Mesenteric fat pad (tissue), 1 donor: ENCODE measurements at places on chromosomes 5 and 9.

DNA sequence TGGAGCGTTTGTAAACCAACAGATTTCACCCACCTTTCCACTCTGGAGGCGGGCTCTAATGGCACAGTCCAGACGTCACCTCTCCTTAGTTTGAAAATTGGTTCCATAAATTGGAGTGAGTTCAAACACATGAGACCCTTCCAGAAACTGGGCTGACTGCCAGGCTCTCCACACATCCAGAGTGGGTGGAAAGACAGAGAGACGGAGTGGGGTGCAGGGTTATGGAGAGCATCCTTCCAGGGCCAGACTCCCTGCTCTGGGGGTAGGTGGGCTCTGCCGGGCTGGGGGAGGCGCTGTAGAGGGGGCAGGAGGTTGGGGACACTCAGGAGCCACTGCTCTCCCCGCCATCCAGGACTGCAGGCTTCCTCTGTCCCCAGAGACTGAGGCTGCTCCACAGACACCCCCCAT, 104.7 kb upstream of the PHYKPL start:
- no peak for DNase-seq

- no peak for DNase-seq
Measured at GRCh38 chr5:171521219-171521633, 101.8 kb downstream of the FGF18 start.

DNA sequence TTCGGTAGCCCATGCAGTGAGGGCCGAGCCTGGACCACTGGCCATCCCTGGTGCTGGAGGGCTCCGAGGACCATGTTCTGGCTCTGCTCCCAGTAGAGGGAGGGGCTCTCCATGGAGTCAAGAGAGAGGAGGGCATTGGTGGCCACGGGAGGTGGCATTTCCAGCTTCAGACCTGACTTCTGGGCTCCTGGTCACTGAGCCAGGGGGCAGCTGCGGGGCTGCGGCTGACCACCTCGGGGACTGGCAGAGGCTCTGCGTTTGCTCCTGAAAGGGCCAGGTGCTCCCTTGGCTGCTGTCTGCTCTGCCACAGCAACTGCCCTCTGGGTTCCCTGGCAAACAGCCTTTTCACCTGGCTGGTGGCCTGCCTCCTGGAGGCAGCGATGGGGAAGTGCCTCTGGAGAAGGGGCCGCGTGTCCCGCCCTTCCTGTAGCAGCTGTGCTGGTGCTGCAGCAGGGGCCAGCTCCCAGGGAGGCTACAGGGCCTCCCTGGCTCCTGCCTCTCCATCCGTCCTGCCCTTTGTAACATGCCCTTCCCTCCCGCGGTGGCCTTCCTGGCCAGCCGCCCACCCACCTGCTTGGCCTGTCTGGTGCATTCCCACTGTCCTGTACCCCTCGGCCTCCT, 144.6 kb downstream of the CACNA1B start:
- DNase-seq, result peak; percentile 86

- no peak for DNase-seq
Measured at GRCh38 chr5:135076051-135076491, 42.0 kb upstream of the PITX1 start.

GRCh38 chr5:76069061-76069735, 14.0 kb upstream of the SV2C start:
- DNase-seq, result no peak

GRCh38 chr5:170880084-170880483, 18.3 kb downstream of the RANBP17 start:
- DNase-seq, result no peak

GRCh38 chr5:139110526-139111168, 87.5 kb downstream of the SIL1 start:
- no peak for DNase-seq

GRCh38 chr5:127967983-127968592, 115.5 kb upstream of the SLC12A2 start:
- no peak for DNase-seq

- DNase-seq, result no peak
Measured at GRCh38 chr5:173689737-173690360, 73.4 kb upstream of the BOD1 start.

DNA sequence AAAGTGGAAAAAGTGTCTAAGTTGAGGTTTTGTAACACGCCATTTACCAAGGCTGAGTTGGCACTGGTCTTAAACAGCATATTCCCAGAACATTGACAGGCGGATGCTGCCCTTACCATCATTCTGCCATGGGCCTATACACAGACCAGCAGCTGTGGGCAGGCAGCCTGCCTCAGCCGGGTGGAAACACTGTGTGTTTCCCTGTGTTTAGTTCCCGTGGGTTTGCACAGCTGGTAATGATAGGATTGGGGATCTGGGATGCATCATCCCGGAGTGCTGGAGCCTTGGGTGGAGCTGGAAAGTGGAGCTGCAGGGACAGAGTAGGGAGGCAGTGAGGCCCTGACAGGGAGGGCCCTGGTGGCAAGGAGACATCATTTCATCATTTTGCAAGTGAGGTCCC, 5.5 kb upstream of the FGD3 start:
- DNase-seq, result no peak

DNA sequence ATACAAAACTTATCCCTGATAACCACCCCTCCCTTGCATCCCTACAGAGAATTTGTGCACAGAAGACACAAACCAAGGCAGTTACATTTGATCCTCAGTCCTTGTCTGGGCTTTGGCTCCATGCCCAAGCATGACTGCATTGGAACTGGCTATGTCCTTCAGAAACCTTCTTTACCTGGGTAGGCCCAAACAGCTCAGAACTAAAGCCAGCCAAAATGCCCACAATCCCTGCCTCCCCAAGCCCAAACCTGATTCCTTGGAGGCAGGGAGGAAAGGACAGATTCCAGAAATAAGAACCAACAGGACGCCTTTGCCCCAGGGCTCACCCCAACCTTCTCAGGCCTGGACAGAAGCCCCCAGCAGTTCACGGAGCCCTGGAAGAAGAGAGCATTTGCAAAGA, 8.2 kb downstream of the IL17B start:
- DNase-seq, result no peak

DNA sequence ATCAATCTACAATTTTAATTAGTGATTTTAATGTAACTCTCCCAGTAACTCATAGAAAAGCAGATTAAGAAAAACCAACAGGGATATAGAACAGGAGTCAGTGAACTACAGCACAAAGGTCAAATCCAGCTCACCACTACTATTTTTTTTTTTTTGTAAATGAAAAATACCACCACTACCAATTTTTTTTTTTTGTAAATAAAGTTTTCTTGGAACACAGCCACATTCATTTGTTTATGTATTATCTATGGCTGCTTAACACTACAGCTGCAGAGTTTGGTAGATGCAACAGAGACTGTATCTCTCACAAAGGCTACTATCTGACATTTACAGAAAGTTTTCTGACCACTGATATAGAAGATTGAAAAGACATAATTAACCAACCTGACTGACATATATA, 11.7 kb downstream of the ZNF510 start:
- DNase-seq, result no peak

- no peak for DNase-seq
Measured at GRCh38 chr5:42552597-42552996, 129.4 kb downstream of the GHR start.

GRCh38 chr9:126389992-126390391, 63.4 kb downstream of the MVB12B start:
- DNase-seq, result no peak

GRCh38 chr9:97529363-97530076, 28.1 kb downstream of the TMOD1 start:
- peak; percentile 41 for DNase-seq

DNA sequence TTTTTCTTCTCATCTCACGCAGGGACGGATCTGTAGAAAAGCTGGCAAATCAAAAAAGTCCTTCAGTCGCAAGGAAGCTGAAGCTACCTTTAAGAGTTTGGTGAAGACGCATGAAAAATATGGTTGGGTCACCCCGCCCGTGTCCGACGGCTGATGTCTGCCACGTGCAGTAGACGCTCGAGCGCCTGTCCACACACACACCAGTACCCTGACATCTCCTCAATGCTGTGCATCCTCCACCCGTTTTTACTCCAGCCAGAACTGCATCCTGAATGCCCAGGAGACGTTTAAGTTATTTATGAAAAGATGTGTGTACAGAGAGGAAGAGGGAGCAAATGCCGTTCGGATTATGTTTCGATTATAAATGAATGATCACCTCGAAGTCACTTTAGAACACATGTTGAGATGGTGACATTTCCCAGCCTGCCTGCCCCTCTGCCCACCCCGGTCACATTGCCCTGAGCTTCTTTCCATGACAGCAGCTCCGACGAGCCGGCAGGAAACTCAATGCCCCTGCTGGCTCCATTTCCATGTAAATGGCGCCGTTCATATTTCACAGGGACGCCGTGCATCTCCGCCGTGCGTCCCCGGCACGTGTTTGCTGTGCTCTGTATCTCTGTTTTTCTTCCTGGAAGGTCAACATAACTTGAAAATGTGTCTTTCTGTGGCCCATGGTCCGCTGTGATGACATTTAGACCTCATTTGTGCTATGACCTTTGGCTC, 42.7 kb downstream of the UBE2QL1 start:
- no peak for DNase-seq

DNA sequence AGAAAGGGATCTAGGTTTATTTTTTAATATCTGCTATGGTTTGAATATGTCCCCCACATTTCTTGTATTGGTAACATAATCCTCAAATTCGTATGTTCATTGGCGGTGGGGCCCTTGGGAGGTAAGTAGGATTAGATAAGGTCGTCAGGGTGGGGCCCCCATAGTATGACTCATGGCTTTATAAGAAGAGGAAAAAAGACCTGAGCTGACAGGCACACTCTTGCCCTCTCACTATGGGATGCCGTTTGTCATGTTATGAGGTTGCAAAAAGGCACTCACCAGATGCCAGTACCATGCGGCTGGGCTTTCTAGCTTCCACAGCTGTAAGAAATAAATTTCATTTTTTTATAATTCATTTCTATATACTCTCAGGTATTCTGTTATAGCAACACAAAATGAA, 67.3 kb upstream of the SGCD start:
- DNase-seq, result no peak

- DNase-seq, result no peak
Measured at GRCh38 chr5:97788369-97788768, 605.3 kb upstream of the RIOK2 start.

DNA sequence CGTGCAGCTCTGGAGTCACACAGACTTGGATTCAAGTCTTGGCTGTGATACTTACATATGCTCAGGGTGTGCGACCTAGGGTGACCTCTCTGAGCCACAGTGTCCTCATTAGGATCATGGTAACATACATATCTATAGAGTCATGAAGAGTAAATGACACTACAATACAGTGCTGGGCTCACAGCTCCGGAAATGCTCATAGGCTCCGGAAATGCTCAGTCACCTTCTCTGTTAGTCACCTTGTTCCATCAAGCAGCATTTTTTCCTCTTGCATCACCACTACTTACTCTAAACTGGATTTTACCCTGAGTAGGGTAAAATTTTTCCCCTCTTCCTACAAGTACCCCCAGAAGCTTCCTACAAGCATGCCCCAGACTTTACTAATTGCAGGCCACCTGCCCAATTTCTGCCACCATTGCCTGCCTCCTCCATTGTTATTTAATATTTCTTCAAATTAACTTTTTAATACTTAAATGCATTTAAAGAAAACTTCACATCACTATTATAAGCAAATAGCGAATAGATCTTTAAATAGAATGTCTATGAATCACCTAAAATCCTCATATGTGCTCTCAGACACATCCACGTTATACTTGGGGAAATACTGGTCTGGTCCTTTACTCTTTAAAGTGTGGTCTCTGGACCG, 147.6 kb upstream of the SPRY4 start:
- DNase-seq, result no peak

GRCh38 chr5:159928122-159928909, 12.0 kb downstream of the ADRA1B start:
- no peak for DNase-seq

GRCh38 chr9:111994831-111995458, 98.3 kb downstream of the UGCG start:
- no peak for DNase-seq

GRCh38 chr5:138138949-138139780, at the start of gene NME5:
Gene NME5 (minus strand): TSS chr5:138139428. CDS start chr5:138138780, 648 bp downstream.
- DNase-seq, result no peak

DNA sequence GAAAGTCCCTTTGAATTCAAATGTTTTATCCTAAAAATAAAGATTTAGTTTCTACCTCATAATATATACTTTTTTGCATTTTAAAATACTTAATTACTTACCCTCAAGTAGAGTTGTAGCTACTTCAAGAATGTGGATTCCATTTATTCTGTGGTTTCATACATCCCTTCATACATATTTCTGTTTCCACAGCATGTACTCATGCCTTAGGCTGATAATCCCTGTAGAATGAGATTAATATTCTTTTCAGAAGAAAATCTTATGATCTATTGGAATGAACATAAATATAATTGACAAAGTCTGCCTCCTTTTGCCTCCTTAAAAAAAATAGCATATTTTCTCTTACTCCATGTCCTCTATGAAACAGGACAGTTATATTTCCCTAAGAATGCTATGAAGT, 465.7 kb downstream of the DTWD2 start:
- DNase-seq, result no peak

- DNase-seq, result no peak
Measured at GRCh38 chr5:124740071-124740470, 6.4 kb downstream of the ZNF608 start.

DNA sequence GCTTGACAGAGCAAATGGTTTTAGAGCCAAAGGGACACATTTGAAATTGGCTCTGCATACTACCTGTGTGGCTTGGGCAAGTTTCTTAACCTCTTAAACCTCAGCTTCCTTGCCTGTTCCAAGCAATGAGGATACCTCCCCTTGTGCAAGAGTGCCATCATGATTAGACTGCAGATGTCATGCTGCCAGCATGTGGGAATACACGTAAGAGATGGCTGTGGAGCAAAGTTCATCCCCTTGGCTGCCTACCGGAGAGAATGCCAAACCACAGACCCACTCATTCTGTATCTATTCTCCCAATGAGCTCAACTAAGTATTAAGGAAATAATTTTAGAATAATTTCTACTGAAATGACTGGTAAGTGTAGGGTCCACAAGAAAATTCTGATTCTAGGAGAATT, 101.3 kb downstream of the WDR41 start:
- DNase-seq, result no peak

- DNase-seq, result no peak
Measured at GRCh38 chr9:92977279-92977678, 30.0 kb downstream of the FGD3 start.

DNA sequence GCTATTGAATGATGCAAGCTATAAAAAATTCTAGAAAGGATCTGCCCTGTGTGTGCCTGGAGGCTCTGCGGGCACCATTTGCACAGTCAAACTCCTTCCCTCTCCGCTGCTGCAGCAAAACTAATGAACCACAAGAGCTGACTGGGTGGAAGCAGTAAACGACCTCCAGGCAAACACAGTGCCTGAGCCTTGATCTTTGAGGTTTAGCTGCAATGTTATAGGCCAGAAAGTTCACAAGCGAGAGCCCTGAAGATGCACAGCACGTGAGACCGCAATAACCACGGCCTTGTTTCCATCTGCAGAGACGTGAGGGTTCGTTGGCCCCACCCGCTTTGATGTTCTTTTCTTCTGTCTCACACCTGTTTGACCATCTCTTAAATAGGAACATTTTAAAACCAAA, 69.2 kb upstream of the S1PR3 start:
- DNase-seq, result no peak

GRCh38 chr9:19769213-19769612, 19.6 kb downstream of the SLC24A2 start:
- no peak for DNase-seq
